ENCODE measurements at places on chromosomes 4 and X.
A peak's percentile ranks its signal among the peaks of the same experiment; 100 is the strongest.

DNA sequence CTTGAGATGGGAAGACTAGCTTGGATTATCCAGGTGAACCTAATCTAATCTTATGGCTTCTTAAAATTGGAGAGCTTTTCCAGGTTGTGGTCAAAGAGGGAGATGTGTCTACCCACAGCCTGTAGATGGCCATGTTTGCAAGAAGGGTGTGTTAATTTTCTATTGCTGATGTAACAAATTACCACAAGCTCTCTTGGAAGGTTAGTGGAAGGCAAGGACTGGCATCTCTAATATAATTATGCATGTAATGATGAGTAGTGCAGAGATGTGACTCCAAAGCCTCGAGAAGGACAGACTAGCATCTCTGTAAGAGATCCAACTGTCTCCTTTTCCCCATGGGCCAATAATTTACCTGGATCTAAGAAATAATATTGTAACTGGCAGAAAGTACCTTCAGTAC, 3.2 kb upstream of the ADH1B start:
- DNase-seq: no peak

DNA sequence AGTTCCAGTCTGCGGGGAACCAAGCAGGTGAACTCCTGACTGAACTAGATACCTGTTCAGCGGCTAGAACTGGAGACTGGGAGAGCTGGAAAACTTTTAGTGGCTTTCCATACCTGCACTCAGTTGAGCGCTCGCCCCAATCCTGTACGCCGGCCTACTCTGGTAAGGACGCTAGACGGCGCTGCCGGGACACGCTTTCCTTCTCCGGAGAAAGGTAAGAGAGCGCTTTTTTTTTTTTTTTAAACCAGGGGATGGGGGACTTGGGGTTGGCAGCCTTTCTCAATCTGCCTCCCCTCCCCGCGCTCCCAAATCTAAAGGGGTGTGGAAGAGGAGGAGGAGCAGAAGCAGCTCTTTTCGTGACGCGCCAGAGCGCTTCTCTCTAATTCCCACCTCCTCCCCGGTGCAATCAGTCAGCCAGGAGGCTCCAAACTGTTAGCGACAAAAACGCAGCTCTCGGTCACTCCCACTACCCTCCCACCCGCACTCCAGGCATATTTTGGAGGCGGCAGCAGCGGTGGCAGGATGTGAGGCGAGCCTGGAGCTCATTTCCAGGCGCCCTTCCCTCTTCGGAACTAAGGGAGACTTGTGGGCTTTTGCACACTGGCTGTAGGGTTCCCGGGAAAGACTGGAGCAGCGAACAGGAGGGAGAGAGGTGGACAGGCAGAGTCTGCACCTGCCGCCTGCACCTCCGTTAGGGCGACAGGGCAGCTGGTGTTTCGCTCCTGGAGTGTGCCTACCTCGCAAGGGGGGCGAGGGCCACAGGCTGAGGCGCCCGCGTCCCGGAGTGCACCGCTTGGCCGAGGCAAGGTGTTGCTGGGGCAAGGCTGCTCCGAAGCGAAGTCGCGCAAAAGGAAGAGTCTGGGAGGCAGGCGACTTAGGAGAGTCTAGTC, at the start of gene IL1RAPL2:
TSS of gene IL1RAPL2 (plus strand) at position 409 of the 890 bp plus-strand sequence.
- DNase-seq: no peak

- no peak for DNase-seq
These were observed 727.6 kb upstream of the MAGEB2 start for GRCh38 chrX:29487714-29488113.

- no peak for DNase-seq
These were observed 19.3 kb downstream of the DMP1 start for GRCh38 chr4:87669373-87669772.

GRCh38 chr4:8173492-8174242, 15.1 kb upstream of the ABLIM2 start:
- DNase-seq: no peak

DNA sequence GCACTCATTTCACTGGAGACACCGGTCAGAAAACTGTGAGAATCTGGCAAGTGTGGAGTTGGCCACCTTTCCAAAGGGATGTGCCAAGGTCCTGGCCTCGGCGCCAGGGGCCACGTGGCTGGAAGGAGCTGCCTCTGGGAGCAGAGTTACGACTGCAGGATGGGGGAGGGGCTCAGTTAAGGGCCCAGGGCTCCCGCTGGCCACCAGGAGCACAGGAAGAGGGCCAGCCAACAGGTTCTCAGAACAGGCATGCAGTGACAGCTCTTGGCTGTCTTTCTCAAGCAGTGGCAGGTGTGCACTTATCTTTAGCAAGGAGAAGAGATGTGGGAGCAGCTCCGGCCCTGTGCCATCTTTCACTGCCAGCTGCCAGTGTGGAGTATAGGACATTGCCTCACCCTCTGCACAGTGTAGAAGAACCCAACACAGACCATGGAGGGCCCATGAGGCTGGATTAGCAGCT, 115.9 kb upstream of the RBPJ start:
- no peak for DNase-seq

- no peak for DNase-seq
These were observed 77.7 kb downstream of the OPHN1 start for GRCh38 chrX:68355629-68355920.

DNA sequence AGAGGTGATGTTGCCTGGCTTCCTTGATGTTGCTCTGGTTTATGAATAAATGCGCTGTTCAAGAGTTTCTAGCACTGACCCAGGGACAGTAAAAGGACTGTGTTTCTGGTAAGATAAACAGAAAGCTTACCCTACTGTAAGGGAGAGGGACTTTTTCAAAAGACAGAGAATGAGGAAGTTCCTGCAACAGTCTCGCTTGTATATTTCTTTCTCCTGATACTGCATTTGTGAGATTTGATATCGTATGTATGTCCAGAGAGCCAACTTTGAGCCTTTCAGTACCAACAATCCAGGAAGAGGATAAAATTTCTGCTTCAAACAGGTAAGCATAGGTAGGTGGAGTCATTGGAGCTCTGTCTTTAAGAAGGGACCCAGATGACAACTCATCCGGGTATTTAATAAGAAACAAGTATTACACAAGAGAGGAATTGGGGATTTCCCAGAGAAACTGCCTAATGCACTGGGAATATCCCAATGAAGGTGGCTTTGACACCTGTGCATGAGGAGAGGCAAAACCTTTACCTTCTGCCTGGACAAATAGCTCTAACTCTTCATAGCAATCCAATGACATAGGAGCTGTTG, 773 bp downstream of the DAPP1 start:
- peak; percentile 35 for DNase-seq

DNA sequence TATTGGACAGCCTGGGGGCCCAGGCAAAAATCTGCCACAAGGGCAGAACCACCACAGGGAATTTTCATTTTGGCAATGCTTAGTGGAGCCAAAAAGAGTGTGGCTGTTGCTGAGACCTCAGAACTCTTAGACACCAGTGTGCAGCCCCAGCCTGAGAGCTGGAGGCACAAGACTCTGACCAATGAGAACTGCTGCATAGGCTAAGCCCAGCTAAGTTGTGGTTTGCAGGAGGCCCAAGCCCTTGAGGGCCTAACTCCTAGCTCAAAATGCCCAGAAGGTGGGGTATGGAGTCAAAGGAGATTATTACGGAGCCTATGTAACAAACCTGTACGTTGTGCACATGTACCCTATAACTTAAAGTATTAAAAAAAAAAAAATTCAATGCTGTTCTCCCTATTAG, 296.7 kb downstream of the TRAM1L1 start:
- DNase-seq: no peak

- no peak for DNase-seq
These were observed 35.9 kb upstream of the GUCY1B1 start for GRCh38 chr4:155722816-155723499.

DNA sequence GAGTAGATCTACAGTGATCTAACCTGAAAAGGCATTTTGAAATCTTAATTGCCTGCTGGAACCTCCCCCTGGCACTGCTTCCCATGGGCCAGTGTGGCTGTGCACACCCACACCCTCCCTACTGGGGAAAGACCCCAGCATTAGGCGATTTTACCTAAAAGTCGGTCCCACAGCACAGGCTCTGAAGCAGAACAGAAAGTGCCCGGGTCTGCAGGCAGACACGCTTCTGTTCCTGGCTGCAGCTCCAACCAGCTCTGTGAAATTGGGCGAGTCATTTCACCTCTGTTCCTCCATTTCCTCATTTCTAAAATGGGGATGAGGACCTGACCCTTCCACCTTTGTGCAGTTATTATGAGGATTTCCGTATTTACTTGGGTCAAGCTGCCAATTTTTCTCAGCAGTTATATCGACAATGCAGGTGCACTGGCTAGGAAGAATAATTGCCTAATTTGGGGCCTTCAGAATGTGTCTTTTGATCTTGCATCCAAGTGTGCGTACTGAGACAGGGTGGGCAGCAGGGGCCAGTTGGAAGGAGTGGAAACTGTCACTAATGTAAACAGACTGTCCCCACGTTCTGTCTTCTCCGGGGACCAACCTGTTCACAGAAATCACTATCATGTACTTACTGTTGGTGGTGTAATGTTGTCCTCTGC, 7.1 kb downstream of the KLF3 start:
- no peak for DNase-seq

DNA sequence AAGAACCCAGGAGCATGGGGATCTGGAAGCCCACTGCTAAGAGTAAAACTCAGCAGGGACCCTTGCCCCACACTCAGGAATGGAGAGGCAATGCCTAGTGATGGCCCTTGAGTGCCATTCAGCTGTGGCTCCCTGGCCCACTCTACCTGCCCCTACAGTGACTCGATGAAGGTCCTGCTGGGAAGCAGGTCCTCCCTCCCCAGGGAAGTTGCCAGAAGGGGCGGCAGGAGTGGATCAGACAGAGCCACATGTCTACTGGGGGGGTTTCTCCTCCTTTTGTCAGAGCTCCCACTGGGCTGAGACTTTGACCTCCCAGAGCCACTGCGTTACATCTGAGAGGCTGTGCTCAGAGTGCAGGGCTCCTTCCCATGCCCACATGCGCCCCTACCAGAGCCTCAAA, 1.2 kb downstream of the SLC10A3 start:
- no peak for DNase-seq

DNA sequence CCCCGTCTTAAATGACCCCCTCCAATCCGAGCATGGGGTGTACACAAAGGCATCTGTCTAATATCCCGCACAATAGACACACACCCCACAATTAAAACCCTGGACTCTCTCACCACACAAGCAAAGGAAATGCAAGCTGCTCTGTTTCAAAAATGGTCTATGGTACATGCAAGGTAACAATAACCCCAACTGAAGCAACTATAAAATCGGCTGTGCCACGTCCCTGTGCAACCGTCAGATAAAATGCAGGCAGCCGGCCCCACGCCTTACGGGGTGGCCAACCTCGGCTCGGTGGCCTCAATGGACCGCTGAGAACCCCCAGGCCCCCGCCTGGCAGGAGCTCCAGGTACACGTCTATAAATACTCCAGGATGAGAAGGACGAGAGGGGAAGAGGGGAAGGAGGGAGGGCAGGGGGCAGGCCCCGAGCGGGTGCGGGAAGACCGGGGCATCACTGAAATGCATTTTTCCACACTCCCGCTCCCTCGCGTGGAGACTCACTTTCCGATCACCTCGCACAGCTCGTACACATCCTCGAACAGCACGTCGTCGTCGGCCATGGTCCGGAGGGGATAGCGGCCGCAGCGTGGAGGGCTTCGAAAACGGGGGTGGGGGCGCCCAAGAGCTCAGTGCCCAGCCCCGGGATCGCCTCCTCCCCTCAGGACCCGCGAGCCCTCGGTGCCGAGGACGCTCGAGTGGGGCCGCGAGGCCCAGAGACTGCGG, 763 bp downstream of the CASK start:
- DNase-seq: peak; percentile 20

DNA sequence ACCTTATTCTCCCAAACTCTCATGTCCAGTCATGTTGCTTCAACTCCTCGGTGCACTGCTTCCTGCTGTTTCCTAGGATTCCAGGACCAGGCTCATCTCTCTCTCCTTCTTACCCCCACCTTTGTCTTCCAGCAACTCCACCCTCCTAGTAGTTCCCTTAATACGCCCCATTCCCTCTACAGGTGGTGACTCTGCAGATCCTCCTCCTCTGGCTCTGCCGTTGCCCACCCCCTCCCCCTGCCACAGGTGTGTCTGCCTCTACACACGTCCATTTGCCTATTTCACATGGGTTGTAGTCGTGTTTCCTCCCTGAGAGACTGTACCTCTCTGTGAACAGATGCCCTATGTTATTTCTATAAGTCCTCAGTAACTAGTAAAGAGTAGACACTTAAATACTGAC, 32.4 kb downstream of the CDS1 start:
- DNase-seq: no peak

DNA sequence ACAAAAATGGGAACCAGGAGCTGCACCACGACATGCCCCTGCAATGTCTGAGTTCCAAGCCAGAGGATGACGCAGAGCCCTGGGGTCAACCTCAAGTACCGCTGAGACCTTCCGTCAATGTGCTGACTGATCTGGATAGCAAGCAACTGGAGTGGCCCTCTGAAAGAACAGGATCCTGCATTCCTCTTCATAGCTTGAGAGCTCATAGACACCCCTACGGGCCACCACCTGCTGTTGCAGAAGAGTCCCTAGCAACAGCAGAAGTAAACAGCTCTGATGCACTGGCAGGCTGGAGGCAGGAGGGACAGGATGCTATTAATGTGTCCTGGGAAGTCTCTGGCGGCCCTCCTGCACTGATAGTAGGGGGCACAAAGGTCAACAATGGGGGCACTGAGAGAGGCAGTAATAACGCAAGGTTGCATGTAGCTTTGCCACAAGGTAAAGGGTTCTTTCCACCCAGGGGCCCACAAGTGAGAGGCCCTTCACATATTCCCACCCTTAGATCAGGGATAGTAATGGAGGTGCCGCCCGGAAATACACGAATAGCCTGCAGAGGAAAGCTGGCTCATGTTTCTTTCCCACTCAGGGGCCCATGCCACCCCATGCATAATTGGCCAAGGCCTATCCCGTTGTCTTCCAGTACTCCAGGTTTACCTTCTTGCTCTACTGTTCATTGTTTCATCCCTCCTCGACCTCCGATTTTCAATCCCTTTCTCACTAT, 1.3 kb downstream of the PRR32 start:
- no peak for DNase-seq

- no peak for DNase-seq
These were observed 152.0 kb downstream of the GRIA2 start for GRCh38 chr4:157372567-157372966.

GRCh38 chr4:87465739-87466366, 43.5 kb downstream of the NUDT9 start:
- DNase-seq: peak; percentile 44

DNA sequence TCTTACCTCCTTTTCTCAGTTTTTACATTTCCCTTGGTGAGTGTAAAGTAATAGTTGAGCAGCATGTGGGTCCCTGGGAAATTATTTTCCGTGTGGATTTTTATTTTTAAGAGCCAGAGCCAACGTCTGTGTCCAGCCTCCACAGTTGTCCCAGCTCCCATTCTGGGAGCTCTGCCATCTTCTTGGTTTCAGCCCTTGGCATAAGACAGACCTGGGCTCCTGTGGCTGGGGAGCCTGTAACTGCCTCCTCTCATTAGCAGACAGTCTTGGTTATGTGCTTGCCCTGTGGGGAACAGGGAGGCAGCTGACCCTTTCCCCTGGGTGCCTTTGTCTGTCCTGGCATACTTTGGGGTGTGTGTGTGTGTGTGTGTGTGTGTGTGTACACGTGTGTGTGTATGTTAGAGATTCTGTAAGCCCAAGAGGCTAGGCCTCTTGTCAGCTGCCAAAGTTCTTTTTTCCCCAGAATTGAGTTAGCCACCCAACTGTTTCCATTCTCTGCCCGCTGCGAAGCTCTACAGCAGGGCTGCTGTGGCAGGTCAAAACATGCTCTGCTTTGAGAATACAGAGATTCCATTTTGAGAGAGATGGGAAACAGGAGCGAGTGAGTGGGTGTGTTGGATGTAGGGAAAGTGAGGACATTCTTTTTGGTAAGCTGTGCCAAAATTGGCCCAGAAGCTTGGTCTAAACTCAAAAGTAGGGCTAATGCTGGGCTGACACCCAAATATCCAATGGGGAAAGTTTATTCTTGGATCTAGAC, 140.7 kb downstream of the TMEM164 start:
- no peak for DNase-seq

- DNase-seq: no peak
These were observed 30.3 kb upstream of the CXCL8 start for GRCh38 chr4:73710094-73710493.
